ENCODE measurements at places on chromosomes 11 and 22.

- no peak for DNase-seq
These were observed 132.4 kb downstream of the MN1 start for GRCh38 chr22:27668828-27669797.

- DNase-seq, result no peak
These were observed 37.6 kb upstream of the RIC3 start for GRCh38 chr11:8206251-8207079.

GRCh38 chr11:108973402-108974162, 308.7 kb downstream of the DDX10 start:
- DNase-seq, result no peak

DNA sequence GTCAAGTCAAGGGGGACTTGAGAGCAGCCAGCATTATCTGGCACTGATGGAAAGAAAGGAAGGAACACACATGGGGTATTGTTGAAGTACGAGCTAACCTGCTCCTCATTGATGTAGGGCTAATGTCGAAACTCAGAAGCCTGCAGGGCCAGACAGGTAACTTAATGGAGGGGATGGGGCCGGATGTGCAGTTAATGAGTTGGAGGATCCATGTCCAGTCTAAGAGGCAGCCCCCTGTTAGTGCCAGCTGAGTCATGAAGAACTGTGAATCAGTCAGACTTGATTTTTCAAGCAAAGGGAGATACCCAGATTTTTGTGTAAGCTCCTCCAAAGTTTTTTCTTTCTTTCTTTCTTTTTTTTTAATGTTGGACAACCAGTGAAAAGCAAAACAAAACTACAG, 65.6 kb downstream of the CECR2 start:
- no peak for DNase-seq

DNA sequence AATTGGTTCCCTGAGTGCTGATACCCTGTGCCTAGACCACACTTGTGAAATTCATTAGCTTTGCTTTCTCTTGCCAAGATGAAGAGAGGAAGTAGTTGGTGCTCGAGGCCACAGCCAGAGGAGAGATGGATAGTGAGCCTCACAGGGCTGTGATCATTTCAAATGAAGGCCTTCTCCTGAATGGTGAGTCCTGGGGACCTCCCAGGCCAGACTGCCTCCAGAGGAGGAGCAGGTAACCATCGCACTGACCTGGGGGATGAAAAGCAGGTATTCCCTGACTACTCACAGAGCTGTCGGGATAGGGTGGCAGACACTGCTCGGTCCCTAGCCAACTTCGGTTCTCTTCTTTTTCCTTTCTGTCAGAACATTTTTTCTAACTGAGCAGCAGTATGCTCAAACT, 4.8 kb upstream of the FXYD6 start:
- no peak for DNase-seq

DNA sequence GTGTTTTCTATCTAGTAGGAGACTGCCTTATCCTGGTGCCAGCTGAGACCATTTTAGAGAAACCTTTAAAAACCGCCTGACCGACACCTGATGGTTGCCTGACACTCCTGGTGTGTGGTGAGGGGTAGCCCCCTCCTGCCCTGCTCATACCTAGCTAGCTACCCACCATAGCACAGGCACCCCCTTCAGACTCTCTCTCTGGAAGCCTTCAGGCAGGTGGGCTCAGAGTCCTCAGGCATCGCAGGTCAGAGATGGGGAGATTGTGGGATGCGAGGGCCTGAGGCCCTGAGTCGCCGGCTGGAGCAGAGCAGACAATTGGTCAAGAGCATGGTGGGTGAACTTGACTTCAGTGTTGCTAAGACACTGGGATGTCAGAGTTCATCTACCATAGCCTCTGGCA, 424.6 kb downstream of the BRD1 start:
- no peak for DNase-seq
